ENCODE measurements at places on chromosomes 16 and 17. TPM values are rescaled to one million over a fixed set of nuclear protein-coding genes. Genes with fewer than 3 reads are reported as not detected.

ADAM11 gene
- total RNA-seq: 1.3 TPM

DBNDD1 gene
- total RNA-seq: 0.50 TPM

TBC1D3C gene
- not detected for total RNA-seq

SLC16A5 gene
- total RNA-seq: 6.0 TPM

SEZ6 gene
- not detected for total RNA-seq

UMOD gene
- not detected for total RNA-seq

DNA sequence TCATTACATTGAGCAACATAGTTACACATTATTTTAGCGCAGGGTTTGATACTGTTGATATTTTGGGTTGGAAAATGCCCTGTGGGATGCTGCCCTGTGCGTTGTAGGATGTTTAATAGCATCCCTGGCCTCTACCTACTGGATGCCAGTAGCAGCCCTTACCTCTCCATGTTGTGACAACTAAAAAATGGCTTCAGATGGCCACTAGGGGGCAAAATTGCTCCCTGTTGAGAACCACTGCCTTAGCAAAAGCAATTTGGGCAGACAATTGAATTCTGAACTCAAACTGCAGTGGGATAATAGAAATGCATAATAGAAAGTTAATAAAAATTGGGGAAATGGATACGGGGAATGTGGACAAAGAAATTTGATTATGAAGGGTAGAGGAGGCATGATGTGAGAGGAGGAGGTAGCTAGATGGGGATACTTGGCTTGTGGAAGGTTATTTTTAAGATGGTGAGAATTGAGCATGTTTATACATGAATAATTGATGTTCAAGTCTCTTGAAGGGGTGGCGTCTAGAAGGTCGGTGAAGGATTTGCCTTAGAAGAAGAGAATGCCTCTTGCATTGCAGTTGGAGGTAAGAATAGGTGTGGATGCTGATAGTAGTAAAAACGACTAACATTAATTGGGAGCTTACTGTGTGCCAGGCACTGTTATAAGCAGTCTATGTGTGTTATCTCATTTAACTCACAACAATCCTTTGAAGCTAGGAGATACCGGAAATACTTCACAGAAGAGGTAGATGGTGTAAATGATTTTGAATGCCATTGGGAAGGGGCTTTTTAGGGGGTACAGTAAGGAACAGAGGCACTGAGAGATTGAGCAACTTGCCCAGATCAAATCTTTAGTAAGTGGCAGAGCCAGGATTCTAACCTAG lies 19.0 kb downstream of the HEATR9 start:
- no peak for DNase-seq

- DNase-seq: no peak
These were observed 28.2 kb upstream of the BRD7 start for GRCh38 chr16:50396761-50397535.

- no peak for DNase-seq
These were observed 770 bp upstream of the PCYT2 start for GRCh38 chr17:81911969-81912368.

GRCh38 chr16:52861614-52862022 lies 191.1 kb downstream of the CHD9NB start:
- no peak for DNase-seq

GRCh38 chr16:11393366-11393765 lies 48.1 kb downstream of the RMI2 start:
- no peak for DNase-seq

GRCh38 chr16:75282466-75283281 lies 31.2 kb upstream of the BCAR1 start:
- no peak for DNase-seq

DNA sequence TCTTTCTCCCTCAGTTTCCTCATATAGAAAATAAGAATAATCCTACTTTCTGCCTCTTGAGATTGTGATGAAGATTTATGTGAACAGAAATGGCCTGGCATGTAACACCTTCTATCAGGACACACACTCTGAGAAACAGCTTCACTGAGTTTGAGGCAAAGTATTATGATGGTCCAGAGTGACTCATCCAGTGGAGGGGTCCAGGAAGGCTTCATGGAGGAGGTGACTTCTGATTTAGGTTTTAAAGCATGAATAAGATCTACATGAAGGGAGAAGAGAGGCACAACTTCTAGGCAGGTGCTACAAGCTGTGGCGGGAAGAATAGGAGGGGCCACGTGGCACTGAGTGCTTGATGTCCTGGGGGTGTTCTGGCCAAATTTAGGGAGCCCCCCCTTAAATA lies 124.4 kb upstream of the SDK2 start:
- no peak for DNase-seq

- DNase-seq: no peak
These were observed 81.9 kb upstream of the HNF1B start for GRCh38 chr17:37826497-37827430.

GRCh38 chr17:76995387-76996105 lies 127.3 kb downstream of the MGAT5B start:
- DNase-seq: no peak

DNA sequence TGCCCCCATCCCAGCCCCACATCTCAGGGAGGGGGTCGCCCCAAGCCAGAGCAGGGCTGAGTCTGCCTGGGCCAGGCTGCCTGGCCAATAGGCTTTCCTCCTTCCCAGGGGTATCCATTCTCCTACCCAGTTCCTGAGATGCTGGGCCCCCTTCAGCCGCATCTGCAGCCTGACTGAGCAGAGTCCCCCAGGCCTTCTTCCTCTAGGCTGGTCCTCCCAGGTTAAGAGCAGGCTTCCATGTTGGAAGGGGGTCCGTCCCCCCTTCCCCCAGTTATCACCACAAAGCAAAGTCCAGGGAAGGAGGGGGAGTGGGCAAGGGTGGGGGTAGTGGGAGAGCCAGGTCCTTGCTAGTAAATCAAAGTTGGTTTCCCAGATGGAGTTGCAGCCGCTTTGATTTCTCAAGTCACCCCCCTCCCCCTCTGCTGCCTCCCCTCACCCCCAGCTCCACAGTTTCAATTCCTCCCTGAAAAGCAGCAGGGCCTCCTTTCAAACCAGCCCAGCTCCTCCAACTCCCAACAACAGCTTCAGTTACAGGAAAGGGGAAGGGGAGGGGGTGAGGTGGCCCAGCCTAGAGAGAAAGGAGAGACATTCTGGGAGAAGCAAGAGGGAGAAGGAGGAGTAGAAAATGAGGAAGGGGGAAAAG lies 9.5 kb upstream of the FZD2 start:
- DNase-seq: no peak

- no peak for DNase-seq
These were observed 553 bp upstream of the CDC6 start for GRCh38 chr17:40287159-40287493.

DNA sequence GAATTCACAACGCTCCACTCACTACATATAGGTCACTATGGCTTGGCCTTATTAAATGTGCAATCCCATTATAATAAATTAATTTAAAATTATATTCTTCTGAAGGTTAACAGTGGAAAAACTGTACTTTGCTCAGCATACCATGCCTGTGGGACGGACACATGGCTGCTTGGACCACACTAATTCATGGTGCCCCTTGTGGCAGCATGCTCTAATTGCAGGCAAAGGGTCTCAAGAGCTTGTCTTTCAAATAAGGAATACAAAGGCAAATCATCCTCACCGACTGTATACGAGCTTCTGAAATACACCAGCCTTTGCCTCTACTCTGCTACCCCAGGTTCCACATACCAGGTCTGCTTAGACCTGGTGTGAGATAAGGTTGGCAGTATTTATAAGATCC lies 11.7 kb downstream of the SMPD3 start:
- no peak for DNase-seq

- DNase-seq: peak; percentile 10
These were observed 37.6 kb upstream of the PIRT start for GRCh38 chr17:10875430-10875851.

Measured in activated naive CD4-positive, alpha-beta T cell treated with anti-CD3 and anti-CD28 coated beads, Interleukin-2, amount 50 U/mL, for 72 hours (primary cell).